ENCODE measurements at places on chromosomes 7 and 10.

DNA sequence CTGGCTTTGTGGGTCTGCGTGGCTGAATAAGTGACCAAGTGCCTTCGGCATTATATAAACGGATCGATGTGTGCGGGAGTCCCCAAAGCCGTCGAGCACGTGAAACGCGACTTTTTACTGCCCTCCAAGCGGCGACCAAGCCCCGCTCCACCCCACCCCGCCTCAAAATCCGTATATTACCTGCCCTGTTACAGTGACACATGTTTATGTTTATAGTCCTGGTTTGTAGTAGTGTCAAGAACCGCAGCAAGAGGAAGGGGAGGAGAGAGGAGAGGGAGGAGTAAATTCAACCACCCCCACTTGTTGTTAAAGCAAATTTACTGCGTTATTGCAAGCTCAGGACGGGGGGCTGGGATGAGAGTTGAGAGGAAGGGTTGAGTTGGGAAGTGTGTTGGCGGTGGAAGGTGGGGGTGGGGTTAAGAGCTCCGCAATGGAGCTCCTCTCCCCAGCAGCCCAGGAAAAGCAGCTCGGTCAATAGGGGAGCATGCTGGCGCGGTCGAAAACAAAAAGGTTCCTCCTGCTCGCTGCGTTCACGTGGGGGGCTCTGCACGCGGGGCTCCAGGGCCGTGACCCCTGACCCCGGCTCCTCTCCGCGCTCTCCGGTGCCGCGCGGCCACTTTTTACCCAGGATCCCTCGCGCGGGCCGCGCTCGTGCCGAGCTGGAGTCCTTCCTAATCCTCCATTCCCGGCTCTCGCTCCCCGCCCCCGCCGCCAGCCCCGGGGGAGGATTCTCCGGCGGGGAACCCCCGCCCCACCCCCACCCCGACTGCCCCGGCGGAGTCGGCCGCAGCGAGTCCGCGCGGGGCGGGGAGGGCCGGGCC lies at the start of gene SKIDA1:
Gene SKIDA1, minus strand, starts transcription at position 316 of the 821 bp plus-strand sequence. CDS start 7,860 bp downstream, outside the sequence.
- no peaks in the 10 kb centered on the region for H3K36me3 ChIP-seq
- H3K4me3 ChIP-seq: peak within 1 kb of the TSS; percentile 60
- H3K4me1 ChIP-seq: peaks cover 4% of the 10 kb centered on the region
- H3K27me3 ChIP-seq: no peaks in the 10 kb centered on the region

DNA sequence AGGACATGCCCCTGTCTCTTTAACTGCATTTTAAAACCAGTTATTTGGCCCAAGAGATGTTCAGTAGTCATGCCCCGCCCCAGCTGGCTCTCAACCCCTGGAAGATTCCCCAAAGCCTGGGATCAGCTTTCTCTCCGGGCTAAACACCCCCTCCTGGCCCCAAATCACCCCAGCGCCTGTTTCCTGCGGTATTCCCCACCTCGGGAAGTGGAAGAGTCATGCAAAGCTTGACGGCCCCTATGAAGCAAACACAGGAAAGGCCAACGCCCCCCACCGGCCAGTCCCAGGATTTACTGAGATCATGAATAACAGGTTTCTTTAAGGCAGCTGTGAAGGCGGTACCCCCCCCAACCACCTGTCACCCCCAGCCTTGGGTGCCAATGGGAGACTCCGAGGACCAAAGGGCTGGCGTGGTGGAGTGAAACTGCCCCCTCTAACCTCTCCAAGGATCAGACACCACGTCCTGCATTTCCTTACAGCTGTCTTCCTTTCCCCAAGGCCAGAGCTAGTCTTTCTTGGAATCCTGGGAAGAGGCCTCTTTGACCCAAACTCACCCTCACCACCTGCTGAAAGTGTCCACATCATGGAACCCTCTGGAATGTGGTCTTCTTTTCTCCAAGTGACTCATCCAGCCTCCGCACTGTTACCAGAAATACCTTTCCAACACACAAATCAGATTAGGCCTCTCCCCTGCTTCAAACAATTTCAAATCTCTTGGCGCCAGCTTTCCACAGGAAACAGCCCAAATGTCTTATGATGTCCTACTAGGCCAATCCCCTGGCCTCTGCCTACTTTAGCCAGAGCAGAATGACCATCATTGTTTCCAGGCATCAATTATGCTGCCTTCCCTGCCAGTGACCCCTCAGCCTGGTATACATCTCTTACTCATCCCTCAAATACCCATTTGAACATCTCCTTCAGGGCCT lies 301.5 kb downstream of the ZEB1 start:
- H3K27me3 ChIP-seq: no peaks in the 10 kb centered on the region
- no peak overlapping the region for H3K4me3 ChIP-seq
- H3K4me1 ChIP-seq: peaks cover 3% of the 10 kb centered on the region
- DNase-seq: no peak

- H3K36me3 ChIP-seq: no peaks in the 10 kb centered on the region
- no peak overlapping the region for H3K27ac ChIP-seq
- H3K27me3 ChIP-seq: no peaks in the 10 kb centered on the region
- no peaks in the 10 kb centered on the region for H3K4me1 ChIP-seq
Observed at GRCh38 chr7:116776610-116777289, 85.6 kb upstream of the CAPZA2 start.

DNA sequence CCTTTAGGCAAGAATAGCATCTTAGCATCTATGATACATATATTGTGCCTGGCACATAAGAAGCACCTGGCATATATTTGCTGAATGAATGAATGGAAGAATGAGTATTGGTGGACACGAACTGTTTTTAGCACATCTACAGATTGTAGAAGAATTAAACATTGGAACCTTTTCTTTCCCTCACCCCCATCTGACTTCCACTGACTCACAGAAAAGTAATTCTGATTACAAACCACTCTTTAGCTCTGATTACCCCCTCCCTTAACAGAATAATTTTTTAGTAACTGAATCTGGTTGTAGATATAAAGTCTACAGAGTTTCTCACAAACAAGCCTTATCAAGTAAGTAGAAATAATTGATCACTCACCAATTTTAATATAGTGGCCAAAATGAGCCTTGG lies 31.9 kb downstream of the SLC26A4 start:
- peaks cover 2% of the 10 kb centered on the region for H3K4me1 ChIP-seq
- H3K36me3 ChIP-seq: no peaks in the 10 kb centered on the region
- H3K4me3 ChIP-seq: no peak overlapping the region
- H3K27ac ChIP-seq: no peak overlapping the region
- no peaks in the 10 kb centered on the region for H3K27me3 ChIP-seq

GRCh38 chr10:102935505-102935904 lies 17.4 kb downstream of the CNNM2 start:
- H3K27me3 ChIP-seq: no peaks in the 10 kb centered on the region
- no peak for DNase-seq
- H3K4me3 ChIP-seq: no peak overlapping the region
- H3K27ac ChIP-seq: no peak overlapping the region
- H3K4me1 ChIP-seq: no peaks in the 10 kb centered on the region
- no peaks in the 10 kb centered on the region for H3K36me3 ChIP-seq

- no peak overlapping the region for H3K27ac ChIP-seq
- H3K27me3 ChIP-seq: no peaks in the 10 kb centered on the region
- no peaks in the 10 kb centered on the region for H3K36me3 ChIP-seq
- no peaks in the 10 kb centered on the region for H3K4me1 ChIP-seq
- no peak for DNase-seq
Observed at GRCh38 chr10:43822631-43823580, 174.2 kb upstream of the ZNF32 start.

GRCh38 chr7:141012044-141012685 lies 2.6 kb downstream of the MRPS33 start:
- no peak overlapping the region for H3K27ac ChIP-seq
- H3K27me3 ChIP-seq: no peaks in the 10 kb centered on the region
- H3K36me3 ChIP-seq: no peaks in the 10 kb centered on the region
- DNase-seq: no peak
- H3K4me1 ChIP-seq: no peaks in the 10 kb centered on the region

- H3K36me3 ChIP-seq: no peaks in the 10 kb centered on the region
- H3K27ac ChIP-seq: no peak overlapping the region
- DNase-seq: no peak
- no peak overlapping the region for H3K4me3 ChIP-seq
- no peaks in the 10 kb centered on the region for H3K27me3 ChIP-seq
Observed at GRCh38 chr10:98257198-98257597, 10.8 kb downstream of the LOXL4 start.

DNA sequence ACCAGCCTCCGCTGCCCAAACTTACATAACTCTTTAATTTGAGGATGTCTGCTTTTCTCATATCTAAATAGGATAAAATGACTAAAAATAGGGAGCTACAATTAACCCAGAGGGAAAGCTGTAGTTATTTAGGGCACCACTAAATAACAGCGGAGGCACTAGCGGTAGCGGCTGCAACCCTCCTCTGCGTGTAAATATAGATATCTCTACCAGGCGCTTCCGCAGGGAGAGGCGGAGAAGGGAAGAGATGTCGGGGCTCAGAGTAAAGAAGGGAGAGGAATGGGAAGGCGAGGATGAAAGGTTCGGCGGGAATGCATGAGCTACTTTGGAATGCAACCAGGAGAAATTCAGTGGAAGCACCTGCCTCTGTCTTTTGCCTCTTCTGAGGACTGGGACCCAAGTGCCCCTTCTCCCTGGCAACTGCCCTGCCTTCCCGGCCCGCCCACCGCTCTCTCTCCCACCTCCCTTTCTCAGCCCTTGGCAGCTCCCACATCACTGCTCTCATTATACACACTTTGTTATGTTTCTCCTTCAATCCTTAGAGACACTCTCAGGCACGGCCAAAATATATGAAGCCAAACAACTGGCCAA lies 698.3 kb downstream of the PARD3 start:
- H3K27me3 ChIP-seq: no peaks in the 10 kb centered on the region
- H3K4me3 ChIP-seq: no peak overlapping the region
- no peak for DNase-seq
- H3K27ac ChIP-seq: no peak overlapping the region

DNA sequence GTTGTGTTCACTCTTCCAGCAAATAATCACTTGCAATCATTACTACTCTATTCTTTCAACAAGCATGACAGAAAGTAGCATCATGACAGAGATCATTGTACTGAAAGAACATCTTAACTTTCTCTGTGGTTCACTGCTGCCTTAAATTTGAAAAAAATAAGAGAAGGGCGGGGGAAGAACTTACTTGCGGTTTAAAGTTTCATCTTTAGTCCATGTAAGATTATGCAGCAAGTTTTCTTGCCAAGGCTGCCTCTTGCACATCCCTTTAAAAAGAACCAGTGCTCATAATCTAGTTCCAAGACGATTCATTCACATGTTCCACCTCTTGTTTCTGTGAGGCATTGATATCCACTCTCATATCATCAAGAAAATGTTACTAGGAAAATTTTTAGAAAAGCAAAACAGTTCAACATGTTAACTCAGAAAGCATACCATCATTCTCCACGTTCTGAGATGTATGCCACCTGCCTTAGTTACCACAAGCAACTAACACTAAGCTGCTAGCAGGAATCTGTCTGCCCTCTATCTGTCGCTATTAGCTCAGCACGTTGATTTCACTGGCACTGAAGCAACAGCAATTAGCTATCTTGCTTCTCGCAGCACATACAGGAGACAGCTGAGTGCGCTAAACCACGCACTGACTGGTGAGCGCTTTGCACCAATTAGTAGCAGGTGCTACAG lies at the start of gene PCDH15:
Gene PCDH15, minus strand, starts transcription at position 491 of the 681 bp plus-strand sequence. CDS start 136,969 bp downstream, outside the sequence.
- no peak within 1 kb of the TSS for H3K4me3 ChIP-seq
- H3K4me1 ChIP-seq: no peaks in the 10 kb centered on the region
- H3K27ac ChIP-seq: no peak within 1 kb of the TSS
